ENCODE measurements at places on chromosomes 16 and 17.

DNA sequence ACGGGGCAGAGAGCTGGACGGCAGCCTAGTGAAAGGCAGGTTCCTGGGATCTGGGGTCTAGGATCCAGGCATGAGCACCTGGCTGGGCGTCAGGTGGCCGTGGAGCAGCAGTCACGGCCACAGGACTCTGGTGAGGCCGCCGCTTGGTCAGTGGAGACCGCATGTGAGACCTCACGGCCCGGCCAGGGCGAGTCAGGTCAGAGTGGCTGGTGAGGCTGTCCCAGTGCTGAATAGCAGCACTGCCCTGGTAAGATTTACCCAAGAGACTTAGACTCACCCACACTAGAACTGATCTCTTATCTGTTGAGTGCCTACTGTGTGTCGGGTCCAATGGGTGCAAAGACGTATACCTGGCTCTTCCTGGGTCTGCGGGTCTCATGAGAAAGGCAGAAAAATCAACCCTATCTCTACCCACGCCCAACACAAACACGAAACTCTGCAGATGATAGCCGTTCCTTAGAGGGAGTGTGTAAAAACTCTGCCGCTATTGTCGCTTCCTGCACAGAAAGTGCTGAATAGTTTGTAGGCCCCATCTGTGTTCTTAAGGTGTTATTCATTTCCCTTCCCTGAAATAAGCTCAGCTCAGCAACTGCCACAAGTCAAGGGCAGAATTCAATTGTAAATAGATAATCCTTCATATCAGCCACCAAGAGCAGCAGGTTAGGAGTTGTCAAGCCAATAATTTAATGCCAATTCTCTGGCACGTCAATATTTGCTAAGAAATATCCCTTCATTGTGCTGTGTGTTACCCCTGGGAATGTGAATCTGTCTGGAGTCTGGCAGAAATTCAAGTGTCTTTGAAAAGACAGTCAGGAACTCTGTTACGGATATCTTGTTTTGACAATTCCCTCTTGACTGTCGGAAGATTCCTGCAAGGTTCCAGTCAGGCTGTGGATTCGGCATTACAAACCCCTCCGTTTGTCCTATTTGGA is 240.0 kb downstream of the NTN1 start:
- no peak for DNase-seq

- peak; percentile 15 for DNase-seq
Measured at GRCh38 chr17:28949185-28950016, 1.9 kb downstream of the PHF12 start.

- no peak for DNase-seq
Measured at GRCh38 chr17:71378036-71378435, 742.8 kb upstream of the SOX9 start.

- DNase-seq = no peak
Measured at GRCh38 chr16:23500212-23500861, 10.0 kb downstream of the GGA2 start.

- DNase-seq = no peak
Measured at GRCh38 chr17:927611-928461, 51.7 kb downstream of the NXN start.

- no peak for DNase-seq
Measured at GRCh38 chr17:32298298-32298697, 32.7 kb downstream of the RHBDL3 start.

DNA sequence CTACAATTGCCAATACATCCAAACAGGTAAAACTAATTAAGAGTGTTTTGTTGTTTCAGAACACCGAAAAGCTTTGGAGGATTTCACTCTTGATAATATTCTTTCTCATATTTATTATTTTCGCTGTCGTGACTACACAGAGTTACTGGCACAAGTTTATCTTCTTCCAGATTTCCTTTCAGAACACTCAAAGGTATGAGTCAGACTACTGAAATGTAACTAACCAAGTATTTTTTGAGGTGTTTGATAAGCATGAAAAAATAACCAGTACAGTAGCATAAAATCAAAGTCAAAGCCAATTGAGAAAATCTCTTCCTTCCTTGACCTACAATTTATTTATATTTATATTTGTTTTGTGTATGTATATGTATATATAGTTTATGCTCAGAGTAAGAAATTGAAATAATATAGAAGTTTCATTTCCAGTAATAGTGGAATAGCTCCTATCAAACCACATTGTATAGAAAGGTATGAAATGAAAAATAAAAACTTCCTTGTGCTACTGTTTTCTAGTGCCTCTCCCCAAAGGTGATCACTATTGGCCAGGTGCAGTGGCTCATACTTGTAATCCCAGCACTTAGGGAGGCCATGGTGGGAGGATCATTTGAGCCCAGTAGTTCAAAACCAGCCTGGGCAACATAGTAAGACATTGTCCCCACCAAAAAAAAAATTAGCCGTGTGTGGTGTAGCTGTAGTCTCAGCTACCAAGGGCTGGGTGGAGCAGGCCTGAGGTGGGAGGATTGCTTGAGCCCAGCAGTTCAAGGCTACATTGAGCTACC is 10.9 kb downstream of the RAD51C start:
- no peak for DNase-seq

DNA sequence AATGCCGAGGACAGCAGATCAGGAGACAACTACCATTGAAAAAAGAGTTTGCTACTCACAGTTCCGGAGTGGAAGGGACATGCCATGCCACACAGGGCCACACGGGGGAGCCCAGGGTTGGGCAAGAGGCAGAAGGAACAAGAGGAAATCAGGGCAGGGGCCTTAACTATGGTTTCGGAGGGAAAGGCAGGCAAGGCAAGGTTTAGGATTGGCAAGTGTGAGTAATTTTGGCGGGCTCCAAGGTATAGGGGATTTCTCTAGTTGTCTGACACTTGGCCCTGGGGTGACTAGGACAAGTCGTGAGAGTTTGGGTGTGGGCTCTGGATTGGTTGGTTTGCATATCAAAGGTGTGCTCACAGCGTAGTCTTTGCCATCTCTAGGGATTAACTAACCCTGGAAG is 27.0 kb upstream of the NTN1 start:
- DNase-seq = no peak

DNA sequence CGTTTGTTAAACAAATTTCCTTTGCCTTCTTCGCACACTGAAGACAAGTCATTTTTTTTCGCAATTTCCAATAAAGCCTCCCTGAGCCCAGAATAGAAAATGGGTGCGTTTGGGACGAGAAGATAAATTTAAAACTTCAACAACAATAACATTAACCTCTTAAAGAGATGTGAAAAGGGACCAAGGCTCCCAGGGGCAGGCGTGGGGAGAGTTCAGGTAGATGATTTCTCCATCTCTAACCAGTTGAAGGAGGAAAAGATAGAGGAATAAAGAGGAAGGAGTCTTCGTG is 1.3 kb upstream of the HOXB4 start:
- DNase-seq = no peak

- DNase-seq = no peak
Measured at GRCh38 chr17:48004983-48005382, 32.6 kb downstream of the COPZ2 start.

DNA sequence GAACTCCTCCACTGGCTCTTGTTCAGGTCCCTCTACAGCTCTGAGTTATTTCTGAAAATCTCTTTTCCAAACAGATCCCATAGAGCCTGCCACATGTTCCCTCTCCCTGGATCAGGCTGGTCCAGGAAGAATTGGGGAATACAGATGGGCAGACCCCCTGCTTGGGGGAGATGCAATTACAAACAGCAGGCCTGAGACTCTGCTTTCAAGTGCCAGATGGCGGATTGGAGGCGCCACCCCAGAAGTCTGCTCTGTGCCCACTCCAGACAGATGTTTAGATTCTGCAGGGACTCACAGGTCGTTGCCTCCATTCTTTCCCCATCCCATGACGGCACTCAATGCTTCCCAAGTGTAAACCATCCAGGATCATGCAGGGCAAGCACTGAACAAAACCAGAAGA is 316.6 kb downstream of the SLC39A11 start:
- DNase-seq = no peak

DNA sequence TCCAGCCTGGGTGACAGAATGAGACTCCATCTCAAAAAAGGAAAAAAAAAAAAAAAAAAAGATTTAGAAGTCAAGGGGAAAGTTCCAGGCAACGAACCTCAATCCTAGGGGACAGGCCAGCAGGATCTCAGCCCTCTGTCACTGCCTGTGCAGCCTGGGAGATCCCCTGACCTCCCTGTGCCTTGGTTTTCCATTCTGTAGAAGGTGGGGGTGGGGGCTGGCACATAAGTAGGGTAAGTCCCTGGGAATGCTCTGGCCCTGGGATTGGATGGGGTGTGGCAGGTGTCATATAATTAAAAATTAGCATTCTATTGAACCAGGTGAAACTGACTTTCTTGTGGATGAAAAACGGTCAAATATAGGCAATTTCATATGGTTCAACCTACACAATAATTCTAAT is 90.5 kb downstream of the C16orf78 start:
- no peak for DNase-seq

- DNase-seq = peak; percentile 63
Measured at GRCh38 chr16:88651276-88651988, 579 bp upstream of the CYBA start.

DNA sequence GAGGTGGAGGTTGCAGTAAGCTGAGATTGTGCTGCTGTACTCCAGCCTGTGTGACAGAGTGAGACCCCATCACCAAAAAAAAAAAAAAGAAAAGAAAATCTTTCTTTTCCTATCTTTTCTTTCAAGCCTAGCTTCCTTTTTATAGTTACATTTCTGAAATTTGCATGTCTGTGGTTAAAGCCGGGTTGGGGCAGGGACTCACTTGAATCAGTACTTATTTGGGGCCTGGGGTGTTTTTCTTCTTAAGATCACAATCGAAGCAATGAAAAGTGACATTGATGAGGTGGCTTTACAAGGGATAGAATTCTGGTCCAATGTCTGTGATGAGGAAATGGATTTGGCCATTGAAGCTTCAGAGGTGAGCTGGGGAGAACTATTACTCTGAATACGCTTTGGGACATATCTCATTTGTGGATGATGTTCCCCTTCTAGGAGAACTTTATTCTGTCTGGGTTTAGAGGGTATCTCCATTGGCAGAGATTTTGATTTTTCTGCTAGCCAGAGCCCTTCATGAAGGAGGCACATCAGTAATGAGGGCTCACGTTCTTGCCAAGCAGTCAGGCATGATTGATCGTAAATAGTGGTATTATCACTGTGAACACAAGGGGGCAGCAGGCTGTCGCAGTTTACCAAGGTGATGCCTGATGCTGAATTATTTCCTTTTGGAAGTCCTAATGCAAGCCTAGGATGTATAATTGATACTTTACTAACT is 14.3 kb downstream of the KPNB1 start:
- peak; percentile 15 for DNase-seq

GRCh38 chr16:89345642-89346150 is 128.2 kb downstream of the ZNF778 start:
- DNase-seq = no peak

DNA sequence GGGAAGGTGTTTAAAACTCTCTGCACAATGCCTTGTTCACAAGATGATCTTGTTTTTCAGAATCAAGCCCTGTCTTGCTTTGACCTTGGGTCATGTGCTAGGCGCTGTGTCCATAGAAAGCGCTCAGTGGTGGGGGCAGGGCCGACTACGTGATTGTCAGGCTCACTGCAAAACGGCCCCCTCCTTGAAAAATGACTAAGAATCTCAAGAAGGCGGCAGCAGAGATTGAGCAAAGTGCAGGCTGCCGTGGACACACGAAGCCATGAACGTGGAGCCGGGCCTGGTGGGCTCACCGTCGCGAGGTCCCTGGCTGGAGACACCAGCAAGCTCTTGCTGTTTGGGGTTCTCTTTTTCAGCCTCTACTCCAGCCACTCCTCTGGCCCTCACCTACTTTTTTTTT is 10.2 kb downstream of the ATP2C2 start:
- no peak for DNase-seq

- DNase-seq = no peak
Measured at GRCh38 chr16:29925105-29925756, 795 bp downstream of the KCTD13 start.

DNA sequence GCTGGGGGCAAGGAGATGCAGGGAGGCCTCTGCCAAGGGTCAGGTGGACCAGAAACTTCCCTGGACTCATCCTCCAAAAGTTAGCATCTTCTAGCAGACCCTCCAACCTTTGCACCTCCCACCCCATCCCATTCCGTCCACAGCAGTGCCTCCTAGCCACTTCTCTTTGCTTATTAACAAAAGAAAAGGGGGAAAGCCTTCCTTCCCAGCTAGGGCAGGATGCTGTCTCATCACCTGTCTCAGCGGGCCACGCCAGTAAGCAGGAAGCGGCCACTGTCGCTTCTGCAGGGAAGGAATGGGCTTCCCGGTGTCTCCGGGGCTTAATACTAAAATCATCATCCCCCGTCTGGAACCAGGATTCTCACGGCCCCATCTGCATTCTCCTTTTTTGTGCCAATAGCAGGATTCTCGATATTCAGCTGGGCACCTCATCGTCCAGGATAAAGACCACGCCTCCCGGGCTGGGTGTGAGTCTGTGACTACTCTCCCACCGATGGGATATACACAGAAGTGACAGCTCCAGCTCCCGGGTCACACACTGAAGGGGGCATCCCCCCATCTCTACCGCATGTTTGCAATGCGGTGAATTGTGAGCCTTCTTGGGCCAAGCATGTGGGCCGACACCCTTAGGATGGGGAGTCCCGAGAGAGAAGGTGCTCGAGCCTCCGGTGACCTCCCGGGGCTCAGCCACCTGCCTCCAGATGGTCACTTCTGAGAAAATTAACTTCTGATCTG is 15.5 kb upstream of the RBFOX3 start:
- DNase-seq = no peak

DNA sequence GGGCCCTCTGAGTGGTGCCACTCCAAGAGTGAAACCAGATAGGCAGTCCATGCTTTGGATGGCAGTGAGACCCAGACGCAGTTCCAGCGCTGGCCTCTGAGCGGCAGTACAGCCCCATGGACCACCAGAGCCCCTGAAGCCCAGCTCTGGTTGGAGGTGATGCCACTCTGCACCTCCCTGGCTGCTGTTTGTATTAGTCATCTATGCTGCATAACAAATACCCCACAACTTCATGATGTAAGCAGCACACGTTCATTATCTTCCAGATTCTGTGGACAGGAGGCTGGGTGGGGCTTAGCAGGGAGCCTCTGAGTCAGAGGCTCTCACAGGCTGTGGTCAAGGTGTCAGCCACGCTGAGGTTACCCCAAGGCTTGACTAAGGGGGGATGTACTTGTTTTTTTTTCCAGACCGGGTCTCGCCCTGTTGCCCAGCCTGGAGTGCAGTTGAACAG is 5.1 kb upstream of the NME4 start:
- peak; percentile 62 for DNase-seq

GRCh38 chr16:64047207-64047606 is 1074.7 kb downstream of the CDH11 start:
- DNase-seq = no peak

DNA sequence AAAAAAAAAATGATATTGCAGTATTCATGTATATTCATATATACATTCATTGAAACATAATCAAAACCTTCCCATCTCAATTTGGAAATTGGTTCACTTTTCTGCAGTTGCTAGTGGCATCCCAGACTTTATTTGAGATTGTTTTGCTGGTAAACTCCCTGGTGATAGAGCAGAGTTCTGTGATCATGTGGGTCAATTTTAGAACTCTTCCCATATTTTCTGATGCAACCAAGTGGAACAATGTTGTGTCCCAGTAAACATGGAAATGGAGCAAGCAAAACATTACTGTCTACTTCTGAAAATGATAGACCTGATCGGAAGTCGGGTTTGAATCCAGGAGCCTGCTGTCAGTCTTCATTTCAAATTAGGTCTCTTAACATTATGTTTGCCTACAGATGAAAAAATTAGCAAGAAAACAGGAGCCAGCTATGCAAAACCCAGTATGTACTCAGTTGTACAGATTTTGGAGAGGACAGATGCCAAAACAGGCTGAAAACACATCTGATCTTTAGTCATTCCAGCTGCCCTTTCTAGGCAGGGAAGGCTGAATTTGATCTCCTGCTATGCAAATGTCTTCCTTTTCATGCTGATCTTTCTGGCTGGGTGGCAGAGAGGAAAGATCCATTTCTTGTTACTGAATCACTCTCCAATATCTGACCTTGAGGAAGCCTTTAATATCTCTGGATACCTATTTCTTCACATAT is 786.6 kb upstream of the SOX9 start:
- no peak for DNase-seq
